Activated T-cell treated with anti-CD3 and anti-CD28 coated beads for 24 hours (primary cell): ENCODE measurements at places on chromosomes 16 and 17.

GRCh38 chr17:68656666-68657065, 55.5 kb upstream of the FAM20A start:
- DNase-seq = no peak

GRCh38 chr16:1708083-1708767, 2.2 kb downstream of the MAPK8IP3 start:
- no peak for DNase-seq

DNA sequence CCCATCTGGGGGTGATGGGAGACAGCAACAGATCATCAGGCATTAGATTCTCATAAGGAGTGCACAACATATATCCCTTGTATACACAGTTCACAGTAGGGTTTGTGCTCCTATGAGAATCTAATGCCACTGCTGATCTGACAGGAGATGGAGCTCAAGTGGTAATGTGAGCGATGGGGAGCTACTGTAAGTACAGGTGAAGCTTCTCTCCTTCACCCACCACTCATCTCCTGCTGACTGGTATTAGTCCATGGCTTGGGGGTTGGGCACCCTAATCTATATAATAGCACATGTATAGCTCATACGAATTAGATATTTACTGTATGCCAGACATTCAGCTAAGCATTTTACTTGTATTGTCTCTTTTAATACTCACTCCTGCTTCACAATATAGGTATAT, 101.7 kb downstream of the MAP2K6 start:
- DNase-seq = no peak

- DNase-seq = no peak
These were observed 137.5 kb upstream of the PLCG2 start for GRCh38 chr16:81641395-81642106.

DNA sequence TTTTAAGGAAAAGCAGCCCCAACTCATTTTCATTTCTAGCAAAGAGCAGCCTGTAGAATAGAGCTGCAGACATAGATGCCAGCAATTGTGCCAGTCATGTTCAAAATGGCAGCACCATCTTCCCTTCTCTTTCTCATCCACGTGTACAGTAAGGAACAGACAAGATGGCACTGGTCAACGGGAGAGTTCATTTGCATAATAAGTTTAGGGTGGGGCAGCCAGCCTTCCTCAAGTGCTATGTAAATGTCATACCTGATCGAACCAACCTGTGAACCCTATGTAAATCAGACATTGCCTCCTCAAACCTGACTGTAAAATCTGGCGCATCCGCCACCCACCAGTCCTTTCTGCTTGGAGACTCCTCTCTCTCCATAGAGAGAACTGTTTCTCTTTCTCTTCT, 150.0 kb upstream of the CDH13 start:
- no peak for DNase-seq

GRCh38 chr17:58391302-58391984, 25.9 kb downstream of the RNF43 start:
- no peak for DNase-seq

GRCh38 chr17:48335858-48336500, 94.0 kb downstream of the SKAP1 start:
- no peak for DNase-seq

- no peak for DNase-seq
These were observed 25.6 kb downstream of the TEX14 start for GRCh38 chr17:58665946-58666857.

GRCh38 chr16:82010649-82011048, 621 bp downstream of the SDR42E1 start:
- DNase-seq = no peak

GRCh38 chr16:73364413-73364812, 316.5 kb upstream of the ZFHX3 start:
- DNase-seq = no peak

DNA sequence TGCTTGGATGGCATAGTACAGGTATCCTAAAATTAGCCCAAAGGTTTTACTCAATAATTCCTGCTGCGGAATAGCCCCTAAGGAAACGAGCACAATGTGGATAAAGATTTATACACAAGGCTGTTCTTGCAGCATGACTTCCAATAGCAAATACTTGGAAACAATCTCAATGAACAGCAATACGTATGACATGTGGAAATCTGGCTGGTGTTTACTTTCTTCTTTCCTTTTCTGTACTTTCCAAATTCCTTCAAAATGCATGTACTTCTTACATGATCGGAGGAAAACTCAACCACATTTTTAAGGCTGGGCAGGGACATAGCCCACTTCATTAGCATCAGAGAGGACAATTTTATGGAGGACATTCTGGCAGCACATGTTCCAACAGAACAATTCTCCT, 86.6 kb downstream of the C16orf95 start:
- DNase-seq = no peak

GRCh38 chr17:69907132-69907847, 167.7 kb upstream of the KCNJ16 start:
- no peak for DNase-seq

GRCh38 chr17:12618557-12618956, 47.1 kb upstream of the MYOCD start:
- DNase-seq = no peak

DNA sequence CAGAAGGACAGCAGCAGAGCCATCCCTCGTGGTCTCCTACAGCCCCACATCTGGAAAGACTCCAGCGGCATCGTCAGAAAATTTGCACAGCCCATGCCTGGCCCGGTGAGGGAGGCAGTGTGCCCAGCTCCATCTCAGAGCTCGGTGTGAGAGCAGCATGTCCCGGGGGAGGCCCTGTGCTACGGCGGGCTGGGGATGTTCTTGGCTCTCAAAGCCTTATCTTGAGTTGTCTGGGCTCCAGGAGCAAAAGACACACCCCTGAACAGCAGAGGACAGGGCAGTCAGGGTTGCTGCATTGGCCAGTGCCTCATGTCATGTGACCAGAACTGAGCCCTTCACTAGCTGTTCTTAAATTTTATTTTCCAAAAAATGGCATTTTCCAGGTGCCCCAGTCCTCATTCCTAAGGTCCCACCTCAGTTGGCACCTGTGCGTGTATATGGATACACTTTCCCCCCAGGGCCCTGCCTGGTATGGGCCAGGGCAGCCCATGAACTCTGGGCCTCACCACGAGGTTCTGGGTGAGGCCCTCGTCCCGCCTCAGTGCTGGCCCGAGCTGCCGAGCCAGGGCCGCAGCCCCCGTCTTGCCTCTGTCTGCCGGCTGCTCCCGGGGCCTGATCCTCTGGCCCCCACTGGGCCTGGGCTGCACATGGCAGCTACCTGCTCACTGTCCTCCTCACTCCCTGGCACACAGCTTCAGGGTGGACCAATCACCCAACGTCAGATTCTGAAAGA, 3.0 kb downstream of the NUDT16L1 start:
- DNase-seq = no peak

DNA sequence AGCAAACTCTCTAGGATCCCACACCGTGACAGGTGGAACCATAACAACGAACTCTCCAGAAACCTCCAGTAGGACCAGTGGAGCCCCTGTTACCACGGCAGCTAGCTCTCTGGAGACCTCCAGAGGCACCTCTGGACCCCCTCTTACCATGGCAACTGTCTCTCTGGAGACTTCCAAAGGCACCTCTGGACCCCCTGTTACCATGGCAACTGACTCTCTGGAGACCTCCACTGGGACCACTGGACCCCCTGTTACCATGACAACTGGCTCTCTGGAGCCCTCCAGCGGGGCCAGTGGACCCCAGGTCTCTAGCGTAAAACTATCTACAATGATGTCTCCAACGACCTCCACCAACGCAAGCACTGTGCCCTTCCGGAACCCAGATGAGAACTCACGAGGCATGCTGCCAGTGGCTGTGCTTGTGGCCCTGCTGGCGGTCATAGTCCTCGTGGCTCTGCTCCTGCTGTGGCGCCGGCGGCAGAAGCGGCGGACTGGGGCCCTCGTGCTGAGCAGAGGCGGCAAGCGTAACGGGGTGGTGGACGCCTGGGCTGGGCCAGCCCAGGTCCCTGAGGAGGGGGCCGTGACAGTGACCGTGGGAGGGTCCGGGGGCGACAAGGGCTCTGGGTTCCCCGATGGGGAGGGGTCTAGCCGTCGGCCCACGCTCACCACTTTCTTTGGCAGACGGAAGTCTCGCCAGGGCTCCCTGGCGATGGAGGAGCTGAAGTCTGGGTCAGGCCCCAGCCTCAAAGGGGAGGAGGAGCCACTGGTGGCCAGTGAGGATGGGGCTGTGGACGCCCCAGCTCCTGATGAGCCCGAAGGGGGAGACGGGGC, 1.3 kb downstream of the SPN start:
- no peak for DNase-seq

GRCh38 chr17:28547096-28547622, 5.3 kb downstream of the UNC119 start:
- no peak for DNase-seq

DNA sequence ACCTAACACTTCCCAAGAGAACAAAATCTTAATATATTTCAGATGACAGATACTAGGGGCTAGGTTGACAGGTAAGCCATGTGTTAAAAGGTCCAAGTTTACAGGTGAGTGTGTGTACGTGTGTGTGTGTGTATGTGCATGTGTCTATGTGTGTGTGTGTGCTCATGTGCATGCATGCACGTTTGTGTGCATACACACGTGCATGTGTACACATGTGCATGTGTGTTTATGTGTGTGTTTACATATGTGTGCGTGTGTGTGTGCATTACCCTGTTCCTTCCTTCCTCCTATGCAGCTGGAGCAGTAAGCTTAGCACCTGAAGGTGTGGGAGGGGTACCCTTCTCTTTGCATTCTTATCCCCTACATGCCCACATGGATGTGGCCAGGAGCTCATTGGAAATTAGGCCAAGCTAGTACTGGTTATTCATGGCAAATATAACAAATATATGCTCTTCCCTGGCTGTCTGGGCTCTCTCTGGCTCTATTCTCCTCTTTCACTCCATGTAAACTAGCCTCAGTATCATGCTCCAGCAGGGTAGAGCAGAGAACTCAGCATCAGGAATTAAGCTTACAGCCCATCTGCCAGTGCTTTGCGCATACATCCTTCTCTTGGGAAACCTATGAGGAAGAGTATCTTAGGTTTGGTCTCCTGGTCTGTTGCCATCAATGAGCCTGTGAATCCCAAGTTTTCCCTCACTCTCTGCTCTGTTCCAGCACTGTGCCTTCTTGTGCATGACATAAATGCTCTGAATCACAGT, 258.0 kb upstream of the MYOCD start:
- no peak for DNase-seq

GRCh38 chr16:23537390-23537789, 19.8 kb downstream of the EARS2 start:
- DNase-seq = no peak

DNA sequence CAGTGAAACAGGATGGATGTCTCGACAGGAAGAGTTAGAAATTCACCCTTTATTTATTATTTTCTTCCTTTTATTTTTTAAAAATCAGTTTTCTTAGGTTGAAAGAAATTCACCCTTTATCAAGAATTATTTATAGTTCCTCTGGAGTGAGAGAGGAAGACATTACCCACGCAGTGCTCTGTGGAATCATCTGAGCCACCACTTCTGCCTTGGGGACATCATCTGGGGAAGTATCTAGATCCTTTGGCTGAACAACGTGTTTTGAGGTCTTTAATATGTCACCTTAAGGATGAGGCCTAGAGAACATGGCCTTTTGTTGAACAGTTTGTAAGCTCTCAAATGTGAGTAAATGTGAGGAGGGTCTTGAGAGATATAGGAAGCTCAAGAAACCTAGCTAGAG, 183.3 kb downstream of the UTP18 start:
- DNase-seq = no peak

- DNase-seq = no peak
These were observed 42.3 kb downstream of the ZNF18 start for GRCh38 chr17:11954936-11955335.

DNA sequence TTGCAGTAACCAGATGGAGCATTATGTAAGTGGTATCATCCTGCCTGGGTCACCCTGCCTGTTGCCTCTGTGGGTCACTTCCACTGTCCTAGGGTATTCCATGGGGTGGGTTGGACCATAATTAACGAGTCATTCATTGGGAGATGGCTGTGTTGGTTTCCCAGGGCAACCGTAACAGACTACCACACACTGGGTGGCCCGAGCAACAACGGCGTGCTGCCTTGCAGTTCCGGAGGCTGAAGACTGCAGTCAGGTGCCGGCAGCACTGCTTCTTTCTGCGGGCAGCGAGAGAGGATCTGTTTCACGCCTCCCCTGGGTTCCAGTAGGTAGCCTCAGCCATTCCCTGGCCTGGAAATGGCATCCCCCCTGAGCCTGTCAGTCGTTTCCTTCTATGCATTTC, 28.9 kb upstream of the CMIP start:
- DNase-seq = no peak

DNA sequence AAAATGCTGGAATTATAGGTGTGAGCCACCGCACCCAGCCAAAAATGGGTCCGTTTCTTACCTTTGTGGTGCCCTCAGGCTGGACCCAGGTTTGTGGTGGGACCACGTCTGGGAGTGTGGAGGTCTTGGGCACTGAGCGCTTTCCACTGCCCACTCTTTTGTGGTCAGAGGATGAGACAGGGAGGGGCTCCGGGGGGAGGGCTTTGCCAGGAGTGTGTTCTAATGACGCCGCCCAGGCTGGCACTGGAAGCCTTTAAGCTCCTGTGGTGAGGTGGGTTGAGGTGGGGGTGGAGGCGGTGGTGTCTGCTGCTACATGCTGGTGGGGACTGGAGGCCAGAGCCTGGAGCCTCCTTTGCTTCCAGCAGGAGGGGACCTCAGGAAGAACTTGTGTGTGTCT, 12.8 kb upstream of the ADCY7 start:
- DNase-seq = no peak

DNA sequence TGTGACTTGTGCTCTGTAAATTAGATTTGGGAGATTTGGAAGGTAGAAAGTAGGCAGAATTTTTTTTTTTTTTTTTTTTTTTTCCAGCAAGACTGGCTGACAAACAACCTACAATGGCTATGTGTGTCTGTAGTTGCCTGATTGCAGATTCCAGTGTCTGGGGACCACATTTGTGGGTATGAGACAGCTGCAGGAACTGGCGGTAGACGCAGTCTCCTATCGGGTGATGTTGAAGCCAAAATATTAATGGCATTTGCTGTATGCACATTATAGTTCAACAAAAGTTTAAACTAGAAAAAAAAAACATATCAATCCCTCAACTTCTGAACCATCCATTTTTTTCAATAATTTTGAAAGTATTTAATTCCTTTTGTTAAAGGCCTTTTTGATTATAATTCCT, 665.2 kb downstream of the TOX3 start:
- no peak for DNase-seq

DNA sequence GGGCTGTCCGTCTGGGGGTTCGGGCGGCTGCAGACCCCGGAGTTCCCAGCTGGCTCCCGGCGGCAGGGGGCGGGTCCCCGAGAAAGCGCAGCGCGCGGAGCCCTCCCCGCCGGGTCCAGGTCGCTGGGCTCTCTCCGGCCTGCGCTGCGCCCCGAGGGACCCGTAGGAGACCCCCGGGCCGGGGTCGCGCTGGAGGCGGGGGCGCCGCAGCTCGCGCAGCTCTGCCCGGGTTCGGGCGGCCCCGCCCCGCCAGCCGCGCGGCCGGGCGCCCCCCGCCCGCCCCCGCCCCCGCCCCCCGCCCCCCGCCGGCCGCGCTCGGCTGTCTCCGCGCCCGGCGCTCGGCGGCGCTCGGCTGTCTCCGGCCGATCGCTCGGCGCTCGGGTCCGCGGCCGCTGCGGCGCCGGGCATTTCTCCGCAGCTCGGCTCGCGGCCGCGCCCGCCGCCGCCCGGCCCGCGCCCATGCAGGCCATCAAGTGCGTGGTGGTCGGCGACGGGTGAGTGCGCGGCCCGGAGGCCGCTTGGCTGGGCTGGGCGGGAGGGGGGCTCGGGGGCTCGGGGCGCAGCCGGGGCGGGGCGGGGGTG, at the start of gene RAC3:
RAC3 (plus strand) TSS at position 376 of the 582 bp plus-strand sequence; CDS start at position 460, 84 bp downstream.
- DNase-seq = no peak
